ENCODE measurements at places on chromosomes 5 and 9.

GRCh38 chr5:37886242-37886905, 46.5 kb upstream of the GDNF start:
- no peak for DNase-seq

GRCh38 chr5:165188556-165189175, 1683.2 kb downstream of the MAT2B start:
- DNase-seq = no peak

GRCh38 chr9:72217306-72217842, 68.1 kb downstream of the GDA start:
- no peak for DNase-seq

DNA sequence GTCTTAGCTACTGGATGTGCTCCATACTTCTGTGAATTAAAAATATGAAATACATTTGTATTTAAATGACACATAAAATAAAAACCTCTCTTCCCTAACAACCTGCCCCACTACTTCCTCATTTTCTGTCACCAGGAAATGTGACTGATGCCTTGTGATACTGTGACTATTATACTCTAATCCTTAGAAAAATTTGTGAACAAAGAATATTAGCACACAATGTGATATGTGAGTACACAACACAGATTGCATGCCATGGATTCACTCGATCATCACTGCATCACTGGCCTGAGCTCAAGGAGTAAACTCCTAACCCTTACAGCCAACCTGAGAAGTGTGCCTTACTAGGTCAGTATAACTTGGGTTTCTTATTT, 281.0 kb downstream of the EFNA5 start:
- no peak for DNase-seq

DNA sequence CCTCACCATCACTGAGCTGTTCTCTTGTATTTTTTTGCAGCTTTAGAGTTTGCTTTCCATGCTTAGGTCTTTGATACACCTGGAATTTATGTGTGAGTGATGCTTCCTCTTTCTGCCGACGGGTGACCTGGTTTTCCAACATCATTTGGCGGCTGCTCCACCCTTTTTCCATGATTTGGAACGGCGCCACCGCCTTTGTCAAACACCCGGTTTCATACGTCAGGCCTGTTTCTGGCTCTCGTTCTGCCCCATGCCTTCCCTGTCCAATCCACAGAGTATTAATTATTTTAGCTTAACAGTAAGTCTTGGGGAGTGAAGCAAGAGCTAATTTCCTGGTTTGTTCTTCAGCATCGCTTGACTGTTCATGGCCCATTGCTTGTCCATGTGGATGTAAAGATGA, 30.2 kb downstream of the CACNA1B start:
- DNase-seq = no peak

Data from NCI-H748 treated with DMSO at 0.1 percent for 48 hours (cell line).